IPS DF 6.9 (cell line): ENCODE measurements at places on chromosomes 12 and 14.

DNA sequence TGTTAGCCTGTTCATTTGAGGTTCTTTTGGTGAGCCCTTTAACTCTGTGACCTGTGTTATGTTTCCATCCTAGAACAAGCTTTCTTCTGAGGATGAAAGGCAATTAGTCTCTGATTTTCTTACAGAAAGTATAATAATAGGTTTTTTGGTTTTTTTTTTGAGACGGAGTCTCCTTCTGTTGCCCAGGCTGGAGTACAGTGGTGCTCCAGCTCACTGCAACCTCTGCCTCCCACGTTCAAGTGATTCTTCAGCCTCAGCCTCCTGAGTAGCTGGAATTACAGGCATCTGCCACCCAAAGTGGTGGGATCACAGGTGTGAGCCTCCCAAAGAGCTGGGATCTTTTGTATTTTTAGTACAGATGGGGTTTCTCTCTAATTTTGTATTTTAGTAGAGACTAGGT lies 52.7 kb upstream of the SYNE2 start:
- DNase-seq, result no peak

GRCh38 chr14:89388853-89389252 lies 28.2 kb downstream of the FOXN3 start:
- no peak for DNase-seq

- no peak for DNase-seq
Measured at GRCh38 chr12:29768372-29768771, 15.4 kb downstream of the TMTC1 start.

- no peak for DNase-seq
Measured at GRCh38 chr12:33427071-33427470, 12.5 kb downstream of the SYT10 start.

- DNase-seq, result no peak
Measured at GRCh38 chr14:92922155-92922735, 705 bp upstream of the CHGA start.

- DNase-seq, result no peak
Measured at GRCh38 chr12:27801630-27802029, 21.6 kb upstream of the MANSC4 start.

- DNase-seq, result no peak
Measured at GRCh38 chr12:123233505-123234308, 471 bp downstream of the MTRFR start.

DNA sequence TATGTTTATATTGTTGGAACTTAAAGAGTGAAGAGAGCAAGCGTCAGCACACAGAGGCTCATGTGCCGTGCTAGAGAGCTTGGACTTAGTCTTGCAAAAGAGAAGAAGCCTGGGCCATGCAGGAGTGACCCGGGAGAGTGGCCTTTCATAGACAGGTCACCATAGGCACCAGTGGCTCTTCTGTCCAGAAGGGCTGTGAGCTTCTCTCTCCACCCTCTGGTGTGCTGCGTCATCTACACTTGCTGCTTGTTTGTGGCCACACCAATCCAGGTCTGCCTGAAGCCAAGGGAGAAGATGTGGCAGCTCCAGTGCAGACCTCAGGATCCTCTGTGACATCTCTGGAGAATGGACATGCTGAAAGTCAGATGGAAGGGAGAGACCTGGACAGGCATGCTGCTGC lies 74.4 kb downstream of the NTF3 start:
- no peak for DNase-seq

DNA sequence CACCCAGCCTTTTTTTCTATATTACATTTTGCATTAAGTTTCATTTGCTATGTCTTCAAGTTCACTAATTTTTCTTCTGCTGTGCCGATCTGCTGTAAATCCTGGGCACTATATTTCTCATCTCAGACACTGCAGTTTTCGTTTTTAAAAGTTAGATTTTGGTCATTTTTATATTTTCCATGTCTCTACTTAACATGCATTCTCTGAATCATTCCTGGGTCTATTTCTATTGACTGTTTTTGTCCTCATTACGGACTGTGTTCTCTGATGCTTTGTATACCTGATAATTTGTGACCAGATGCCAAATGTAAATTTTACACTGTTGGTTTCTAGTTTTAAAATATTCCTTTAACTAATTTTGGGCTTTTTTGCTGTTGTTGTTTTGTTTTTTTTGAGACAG lies 64.5 kb downstream of the R3HDM2 start:
- no peak for DNase-seq

GRCh38 chr12:115354007-115354890 lies 670.3 kb upstream of the TBX3 start:
- DNase-seq, result no peak

DNA sequence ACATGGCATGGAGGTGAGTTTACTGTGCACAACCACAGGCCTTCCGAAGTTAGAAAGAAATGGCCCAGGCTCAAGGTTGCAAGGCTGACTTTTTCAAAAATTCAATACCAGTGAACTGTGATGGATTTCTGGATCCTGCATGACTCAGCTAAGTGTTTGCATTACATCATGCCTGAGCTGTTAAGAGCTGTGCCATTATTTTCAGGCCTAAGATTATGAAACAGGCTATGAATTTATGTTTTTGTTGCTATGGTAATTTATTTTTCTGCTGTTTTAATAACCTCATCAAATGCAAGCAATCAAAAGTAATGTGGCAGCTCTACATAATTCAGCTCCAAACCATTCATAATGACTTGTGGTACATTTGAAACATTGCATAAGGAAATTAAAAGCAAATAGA lies 457.7 kb upstream of the TMEM132C start:
- DNase-seq, result no peak

- DNase-seq, result no peak
Measured at GRCh38 chr12:119448611-119449131, 114.1 kb downstream of the CCDC60 start.

- DNase-seq, result no peak
Measured at GRCh38 chr12:49331380-49332222, 5.4 kb downstream of the C1QL4 start.

DNA sequence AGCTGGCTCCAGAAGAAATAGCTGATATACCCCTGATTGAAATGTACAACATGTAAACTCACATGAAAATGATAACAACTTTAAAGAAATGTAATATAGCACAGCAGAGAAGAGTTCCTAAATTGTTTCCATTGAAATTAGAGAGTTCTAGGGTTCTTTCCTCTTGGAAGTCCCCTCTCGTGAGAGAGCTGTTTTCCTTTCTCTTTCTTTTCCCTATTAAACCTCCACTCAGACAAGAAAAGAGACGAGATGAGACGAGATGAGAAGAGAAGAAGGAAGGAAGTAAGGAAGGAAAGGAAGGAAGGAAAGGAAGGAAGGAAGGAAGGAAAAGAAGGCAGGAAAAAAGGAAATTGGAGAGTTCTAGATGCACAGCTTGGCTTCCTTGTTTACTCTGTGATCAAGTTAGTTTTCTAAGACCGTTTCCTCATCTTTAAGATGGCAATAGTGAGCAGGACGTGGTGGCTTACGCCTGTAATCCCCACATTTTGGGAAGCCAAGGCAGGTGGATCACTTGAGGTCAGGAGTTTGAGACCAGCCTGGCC lies 11.9 kb downstream of the DRAM1 start:
- DNase-seq, result no peak

- no peak for DNase-seq
Measured at GRCh38 chr12:68001486-68002466, 12.5 kb downstream of the IFNG-AS1 start.

GRCh38 chr12:72647139-72647538 lies 375.0 kb downstream of the TRHDE start:
- no peak for DNase-seq

DNA sequence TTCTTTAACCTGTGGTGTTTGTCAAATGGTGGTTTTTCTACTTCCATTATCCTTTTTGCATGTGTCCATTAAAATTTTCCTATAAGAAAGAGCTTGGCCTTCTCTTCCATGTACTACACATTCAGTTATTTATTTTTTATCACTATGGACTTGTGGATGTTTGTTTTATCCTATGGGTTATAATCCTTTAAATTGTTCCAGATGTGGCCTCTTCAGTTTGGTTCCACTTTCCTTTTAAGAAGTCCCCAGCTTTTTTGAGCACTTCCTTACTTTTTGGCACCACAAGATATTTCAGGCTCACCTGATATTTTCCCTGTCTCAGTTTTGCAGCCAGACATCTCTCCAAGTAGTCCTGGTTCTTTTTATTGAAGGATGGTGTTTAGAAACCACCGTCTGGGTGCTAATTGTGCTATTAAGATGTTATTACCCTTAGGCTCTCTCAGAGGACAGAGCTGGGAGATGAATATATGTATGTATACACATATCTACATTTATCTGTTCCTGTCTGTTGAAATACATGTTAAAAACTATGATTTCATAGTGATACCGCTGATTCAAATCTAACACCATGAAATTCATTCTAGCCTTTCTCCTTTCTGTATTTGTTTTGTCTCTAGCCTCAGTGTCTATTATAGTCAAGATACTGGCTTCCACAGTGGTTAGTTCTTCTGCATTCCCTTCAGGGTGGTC lies 408.5 kb upstream of the RGS6 start:
- no peak for DNase-seq

- DNase-seq, result no peak
Measured at GRCh38 chr12:131908092-131909080, 14.0 kb downstream of the ULK1 start.

DNA sequence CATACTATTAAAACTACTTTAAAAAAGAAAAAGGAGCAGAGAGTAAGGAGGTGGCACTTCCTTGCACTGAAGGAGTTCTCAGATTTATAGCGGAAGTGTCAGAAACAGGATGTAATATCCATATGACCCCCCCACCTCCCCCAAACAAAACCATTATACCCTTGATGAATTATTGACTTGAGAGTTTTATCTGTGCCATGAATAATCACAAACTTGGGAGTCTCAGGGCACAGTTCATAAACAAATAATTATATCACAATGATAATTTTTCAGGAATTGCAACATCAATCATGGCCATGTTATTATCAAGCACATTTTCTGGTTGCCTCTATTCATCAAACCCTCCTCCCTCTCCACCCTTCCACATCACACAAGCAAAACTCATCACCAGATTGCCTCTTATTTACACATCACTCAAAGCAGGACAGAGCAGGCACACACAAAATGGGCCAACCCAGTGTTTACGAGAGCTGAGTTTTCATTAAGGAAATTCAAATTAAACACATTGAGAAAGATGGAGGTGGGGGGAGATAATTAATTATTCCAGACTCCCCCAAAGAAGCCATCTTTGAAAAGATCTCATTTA lies 141.4 kb downstream of the EGLN3 start:
- no peak for DNase-seq

GRCh38 chr14:94907626-94908261 lies 137.8 kb upstream of the GSC start:
- DNase-seq, result no peak

DNA sequence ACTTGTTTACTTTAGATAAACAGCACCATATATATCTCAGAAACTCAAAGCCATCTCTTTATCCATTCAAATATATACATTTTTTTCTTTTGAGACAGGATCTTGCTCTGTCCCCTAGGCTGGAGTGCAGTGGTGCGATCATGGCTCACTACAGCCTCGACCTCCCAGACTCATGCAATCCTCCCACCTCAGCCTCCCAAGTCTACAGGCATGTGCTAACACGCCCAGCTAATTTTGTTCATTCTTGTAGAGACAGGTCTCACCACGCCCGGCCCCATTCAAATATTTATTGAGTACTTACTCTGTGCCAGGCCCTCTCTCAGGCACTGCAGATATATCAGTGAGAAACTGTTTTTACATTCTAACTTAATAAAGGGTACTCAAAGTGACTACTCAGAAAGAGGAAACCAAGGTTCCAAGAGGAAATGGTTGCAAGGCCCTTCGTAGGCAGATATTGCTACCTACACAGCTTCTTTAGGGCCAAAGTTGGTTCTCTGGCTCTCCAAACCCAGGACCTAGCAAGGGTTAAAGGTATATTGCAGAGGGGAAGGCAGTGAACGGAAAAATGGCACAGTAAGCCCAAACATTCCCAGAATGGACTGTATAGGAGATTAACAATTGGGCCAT lies 2.9 kb downstream of the ATXN3 start:
- DNase-seq, result no peak

DNA sequence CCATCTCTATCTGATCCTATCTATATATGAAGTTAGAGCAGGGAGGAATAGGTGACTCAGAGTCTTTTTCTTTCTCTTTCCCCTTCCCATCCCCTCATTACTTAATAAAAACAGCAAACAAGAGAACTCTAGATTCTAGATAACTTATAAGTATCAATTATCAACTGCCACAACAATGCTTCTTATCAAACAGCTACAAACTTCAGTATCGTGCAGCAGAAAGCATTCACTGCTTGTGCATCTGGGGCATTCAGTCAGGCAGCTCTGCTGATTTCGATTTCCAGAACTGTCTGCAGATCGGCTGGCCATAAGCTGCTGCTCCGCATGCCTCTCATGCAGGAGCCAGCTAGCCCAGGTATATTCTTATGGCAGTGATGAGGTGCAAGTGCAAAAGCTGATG lies 19.4 kb downstream of the A2ML1 start:
- no peak for DNase-seq

GRCh38 chr14:37697489-37698121 lies 102.2 kb downstream of the TTC6 start:
- no peak for DNase-seq

DNA sequence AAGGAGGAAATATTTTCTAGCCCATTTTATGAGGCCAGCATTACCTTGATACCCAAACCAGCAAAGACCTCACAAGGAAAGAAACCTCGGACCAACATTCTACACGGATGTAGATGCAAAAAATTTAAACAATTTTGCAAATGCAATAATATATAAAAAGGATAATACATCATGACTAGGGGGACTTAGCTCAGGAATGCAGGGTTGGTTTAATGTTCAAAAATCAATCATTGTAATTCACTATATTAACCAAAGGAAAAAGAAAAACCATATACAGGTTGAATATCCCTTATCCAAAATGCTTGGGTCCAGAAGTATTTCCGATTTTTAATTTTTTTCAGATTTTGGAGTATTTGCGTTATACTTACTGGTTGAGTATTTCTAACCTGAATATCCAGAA lies 33.0 kb downstream of the TPCN1 start:
- DNase-seq, result no peak

DNA sequence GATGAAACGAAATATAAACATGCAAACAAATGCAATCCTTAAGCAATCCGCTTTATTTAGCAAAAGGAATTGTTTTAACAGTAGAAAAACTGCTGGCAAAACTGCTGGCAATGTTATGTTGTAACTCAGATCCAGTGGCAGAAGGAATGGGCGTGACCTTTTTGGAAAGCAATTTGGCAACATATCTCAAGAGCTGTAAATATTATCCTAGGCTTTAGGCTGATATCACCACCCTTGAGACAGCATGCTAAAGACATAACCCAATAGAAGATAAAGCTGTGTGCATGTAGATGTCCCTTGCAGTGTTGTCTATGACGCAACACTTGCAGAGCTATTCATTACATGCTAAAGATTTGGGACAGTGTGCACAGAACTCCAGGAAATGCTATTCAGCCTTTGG lies 138.5 kb downstream of the DICER1 start:
- no peak for DNase-seq

- DNase-seq, result no peak
Measured at GRCh38 chr14:99626041-99626648, 18.8 kb upstream of the HHIPL1 start.
